GOT3 (cell line): ENCODE measurements at places on chromosomes 7 and 10.
A peak's percentile ranks its signal among the peaks of the same experiment; 100 is the strongest.

GRCh38 chr10:4024027-4024426 is 239.0 kb upstream of the KLF6 start:
- DNase-seq = no peak

DNA sequence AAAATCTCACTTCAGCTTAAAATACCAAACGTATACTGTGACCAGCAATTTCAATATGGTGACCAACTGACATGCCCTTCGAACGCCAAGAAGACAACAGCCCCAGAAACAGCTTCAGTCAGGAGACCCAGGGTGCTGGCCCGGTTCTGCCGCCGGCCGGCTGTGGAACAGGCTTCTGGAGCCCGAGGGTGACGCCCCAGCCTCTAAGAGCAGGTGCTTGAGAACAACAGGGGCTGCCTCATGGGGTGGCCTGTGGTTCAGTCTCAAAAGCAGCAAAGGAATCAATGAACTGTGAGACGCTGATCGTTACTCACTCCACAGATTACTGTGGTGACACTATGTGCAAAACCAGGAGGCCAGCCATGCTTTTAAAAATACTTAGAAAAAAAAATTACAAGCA is 17.3 kb downstream of the GPER1 start:
- DNase-seq = no peak

- no peak for DNase-seq
Measured at GRCh38 chr7:1425292-1426136, 33.8 kb downstream of the MICALL2 start.

- DNase-seq = no peak
Measured at GRCh38 chr10:77176232-77176631, 461.4 kb downstream of the KCNMA1 start.

- DNase-seq = no peak
Measured at GRCh38 chr7:29922921-29923700, 66.5 kb downstream of the SCRN1 start.

- no peak for DNase-seq
Measured at GRCh38 chr10:61406736-61407135, 46.4 kb downstream of the TMEM26 start.

- no peak for DNase-seq
Measured at GRCh38 chr7:112212571-112212970, 6.1 kb downstream of the ZNF277 start.

- DNase-seq = no peak
Measured at GRCh38 chr7:139034855-139035585, 822 bp downstream of the ZC3HAV1L start.

GRCh38 chr7:157543276-157543675 is 206.5 kb downstream of the DNAJB6 start:
- no peak for DNase-seq

- DNase-seq = no peak
Measured at GRCh38 chr10:52334595-52334994, 20.5 kb downstream of the DKK1 start.

DNA sequence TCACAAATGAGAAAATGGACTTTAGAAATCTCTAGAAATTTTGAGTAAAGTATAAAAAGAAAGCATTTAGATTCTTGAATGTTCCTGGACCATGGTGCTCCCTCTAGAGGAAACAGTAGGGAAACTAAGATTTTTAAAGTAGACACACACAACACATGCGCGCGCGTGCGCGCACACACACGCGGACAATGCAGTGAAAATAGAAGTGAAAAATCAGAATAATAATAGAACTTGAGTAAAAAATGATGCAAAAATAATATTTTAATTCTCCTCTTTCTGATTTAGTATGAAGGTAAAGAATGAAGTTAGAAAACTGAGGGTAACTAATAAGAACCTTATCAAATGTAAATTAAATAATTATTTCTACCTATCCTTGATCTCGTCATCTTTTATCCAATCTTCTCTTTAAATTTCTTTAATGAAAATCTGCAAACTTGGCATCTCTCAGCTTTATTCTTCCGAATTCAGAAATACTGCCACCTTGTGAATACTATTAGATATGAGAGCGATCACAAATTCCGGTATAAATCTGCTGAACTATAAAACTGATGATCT is 117.0 kb upstream of the AMPH start:
- no peak for DNase-seq

DNA sequence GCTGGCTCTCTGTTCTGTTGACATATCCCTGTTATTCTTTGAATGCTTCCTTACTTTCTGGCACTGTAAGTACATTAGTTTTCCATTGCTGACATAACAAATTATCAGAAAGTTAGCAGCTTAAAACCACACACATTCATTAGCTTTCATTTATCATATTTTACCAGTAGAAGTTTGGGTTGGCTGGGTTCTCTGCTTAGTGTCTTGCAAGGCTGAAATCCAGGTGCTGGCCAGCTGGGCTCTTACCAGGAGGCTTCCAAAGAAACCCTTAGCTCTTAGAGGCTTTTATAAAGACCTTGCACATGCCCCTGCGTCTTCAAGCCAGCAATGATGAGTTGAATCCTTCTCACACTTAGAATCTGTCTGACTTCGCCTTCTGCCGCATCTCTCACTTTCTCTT is 160.6 kb downstream of the MLLT10 start:
- DNase-seq = no peak

- DNase-seq = no peak
Measured at GRCh38 chr7:2093215-2093842, 139.4 kb downstream of the MAD1L1 start.

DNA sequence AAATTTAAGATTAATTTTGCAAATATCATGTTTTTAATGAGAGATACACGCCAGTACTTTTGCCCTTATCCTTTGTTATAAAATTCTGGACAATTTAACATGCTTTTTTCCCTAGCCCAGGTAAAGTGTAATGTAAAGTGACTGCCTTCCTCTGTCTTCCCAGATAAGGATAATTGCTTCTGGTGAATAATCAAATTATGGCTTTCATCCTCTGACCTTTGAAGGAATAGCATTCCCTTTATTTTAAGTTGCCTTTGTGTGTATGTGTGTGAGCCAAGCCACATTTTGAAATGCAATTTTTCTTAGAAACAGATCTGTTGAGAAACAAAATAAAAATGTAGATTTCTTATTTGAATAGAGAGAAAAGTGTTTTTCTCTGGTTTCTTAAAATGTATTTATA is 107.5 kb downstream of the ADAM22 start:
- DNase-seq = no peak

DNA sequence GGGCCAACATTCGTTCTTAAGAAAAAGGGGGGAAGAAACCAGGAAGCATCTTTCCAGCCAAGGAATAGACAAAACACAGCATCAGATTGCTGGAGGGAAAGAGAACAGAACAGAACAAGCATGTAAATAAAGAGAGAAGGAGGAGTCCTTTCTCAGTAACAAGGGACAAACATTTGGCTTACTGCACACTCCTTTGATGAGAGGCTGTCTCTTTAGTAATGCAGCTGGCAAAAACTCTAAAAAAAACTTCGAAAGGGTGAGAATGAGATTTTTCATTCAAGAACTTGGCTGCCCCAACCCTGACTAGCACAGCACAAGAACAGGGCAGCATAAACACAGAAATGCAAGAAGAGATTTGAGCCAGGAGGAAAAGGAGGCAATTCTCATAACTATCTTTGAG is 38.9 kb upstream of the IL6 start:
- DNase-seq = no peak

DNA sequence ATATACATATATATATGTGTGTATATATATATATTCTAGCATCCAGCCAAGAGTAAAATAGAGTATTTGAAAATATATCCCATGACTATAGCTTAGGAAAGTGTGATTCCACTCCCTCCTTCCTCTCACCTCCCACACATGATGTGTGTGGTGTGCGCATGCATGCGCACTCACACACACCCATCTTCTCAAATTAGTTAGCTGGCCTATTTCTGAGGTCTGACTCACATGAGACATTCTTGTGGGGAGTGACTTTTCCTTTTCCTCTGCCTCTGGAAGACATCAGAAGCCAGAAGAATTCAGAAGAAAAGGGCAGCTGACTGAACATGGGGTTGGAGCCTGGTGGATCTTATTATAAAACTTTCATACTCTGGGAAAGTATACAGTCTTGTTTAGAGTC is 793.5 kb upstream of the ZNF722 start:
- DNase-seq = no peak

- no peak for DNase-seq
Measured at GRCh38 chr10:77989081-77989724, 40.1 kb downstream of the POLR3A start.

DNA sequence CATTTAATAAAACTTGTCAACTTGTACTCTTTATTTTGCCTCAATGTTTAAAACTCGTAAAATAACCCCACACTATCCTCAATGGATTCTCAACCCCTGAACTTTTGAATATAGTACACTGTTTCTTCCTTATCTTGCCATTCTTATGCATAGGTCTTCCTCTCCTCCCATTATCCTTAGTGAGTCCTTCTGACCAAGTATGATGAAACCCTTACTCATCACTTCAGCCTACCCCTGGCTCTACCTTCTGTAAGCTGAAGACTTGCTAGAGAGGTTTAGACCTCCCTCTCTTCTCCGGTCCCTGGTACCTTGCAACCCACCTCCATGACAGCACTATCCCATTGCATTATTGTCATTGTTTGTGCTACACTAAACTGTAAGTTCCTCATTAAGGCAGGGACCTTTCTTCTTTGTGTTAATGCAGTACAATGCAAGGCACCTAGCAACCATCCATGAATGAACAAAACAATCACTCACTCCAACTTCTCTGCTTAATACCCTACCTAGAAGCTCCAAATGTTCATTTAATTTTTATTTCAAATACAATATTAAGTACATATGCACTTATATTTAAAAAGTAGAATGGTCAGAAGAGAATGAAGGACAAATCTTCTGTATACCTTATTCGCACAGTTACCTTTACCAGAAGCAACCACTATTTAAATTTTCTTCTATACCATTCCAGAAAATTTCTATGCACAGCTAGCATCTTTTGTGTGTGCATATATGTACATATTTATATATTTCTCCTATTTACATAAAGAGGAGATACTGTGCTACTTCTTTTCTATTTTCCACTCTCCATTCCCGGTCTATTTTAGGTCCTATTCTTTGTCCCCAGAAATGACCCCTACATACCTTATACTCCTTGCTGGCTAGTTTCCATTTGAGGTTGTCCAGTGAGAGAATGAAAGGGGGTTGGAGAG is 77.5 kb downstream of the SLC16A9 start:
- no peak for DNase-seq

DNA sequence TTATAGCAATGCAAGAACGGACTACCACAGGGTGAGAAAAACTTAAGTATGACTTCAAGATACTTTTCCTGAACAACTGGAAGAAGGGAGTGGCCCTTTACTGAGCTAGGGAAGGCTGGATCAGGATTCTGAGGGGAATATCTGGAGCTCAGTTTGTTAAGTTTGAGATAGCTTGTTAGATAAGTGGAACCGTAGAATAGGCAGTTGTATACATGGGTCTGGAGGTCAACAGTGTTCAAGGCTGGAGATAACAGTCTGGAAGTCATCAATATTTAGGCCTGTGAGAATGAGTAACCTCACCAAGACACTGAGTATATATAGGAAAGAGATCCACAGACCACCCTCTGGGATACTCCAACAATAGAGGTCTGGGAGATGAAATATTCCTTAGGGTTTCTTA is 7.2 kb downstream of the PLEKHA1 start:
- no peak for DNase-seq

- DNase-seq = no peak
Measured at GRCh38 chr7:97117035-97117371, 495 bp upstream of the SDHAF3 start.

DNA sequence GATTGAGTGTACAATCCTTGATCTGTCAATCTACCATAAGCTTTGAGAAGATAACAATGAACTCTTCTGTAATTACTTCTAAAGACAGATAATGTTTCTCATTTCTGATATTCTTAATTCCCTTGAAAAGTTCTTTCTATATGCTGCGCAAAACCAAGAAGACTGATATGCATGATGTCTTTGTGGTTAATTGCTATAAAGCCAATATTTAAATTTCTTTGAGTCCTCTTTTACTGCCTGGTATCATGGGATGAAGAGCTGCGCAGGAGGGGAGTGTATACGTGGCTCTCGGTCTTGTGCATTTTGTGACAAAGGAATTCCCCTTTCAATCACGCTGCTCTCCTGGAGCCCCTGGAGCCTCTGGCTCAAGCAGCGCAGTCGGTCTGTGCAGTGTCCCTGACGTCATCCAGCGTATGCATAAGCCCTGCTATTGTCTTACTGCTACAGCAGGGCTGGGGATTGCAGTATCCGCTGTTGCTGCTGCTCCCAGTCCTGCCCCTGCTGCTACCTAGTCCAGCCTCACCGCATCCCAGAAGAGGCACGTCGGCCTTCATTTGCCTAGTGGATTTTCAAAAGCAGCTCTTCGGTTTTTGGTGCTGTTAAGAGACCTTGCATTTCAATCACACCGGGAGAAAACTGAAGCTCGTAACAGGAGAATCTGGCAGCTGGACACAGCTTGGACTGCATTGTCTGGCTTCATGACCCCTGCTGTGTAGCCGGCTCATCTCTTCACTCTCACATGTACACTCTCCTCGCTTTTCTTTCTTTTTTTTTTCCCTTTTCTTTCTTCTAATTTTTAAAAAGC is 66.7 kb downstream of the ST7 start:
- DNase-seq = peak; percentile 7

GRCh38 chr10:122567056-122567660 is 6.6 kb downstream of the DMBT1 start:
- no peak for DNase-seq

DNA sequence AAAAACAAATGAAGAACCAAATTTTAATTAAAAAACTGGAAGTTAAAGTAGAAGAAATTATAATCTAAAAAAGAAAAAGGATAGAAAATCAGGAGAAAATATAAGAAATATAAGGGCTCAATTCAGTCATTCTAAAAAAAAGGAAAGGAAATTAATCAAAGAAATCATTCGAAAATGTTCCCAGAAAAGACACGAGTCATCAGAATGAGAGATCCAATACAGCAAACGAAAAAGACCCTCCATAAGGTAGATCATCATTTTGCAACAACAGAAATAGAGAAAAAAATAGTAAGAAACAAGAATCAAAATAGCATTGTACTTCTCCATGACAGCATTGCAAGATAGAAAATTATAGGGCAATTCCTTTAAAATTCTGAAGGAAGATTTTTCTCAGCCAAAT is 22.5 kb upstream of the DGKI start:
- DNase-seq = no peak

DNA sequence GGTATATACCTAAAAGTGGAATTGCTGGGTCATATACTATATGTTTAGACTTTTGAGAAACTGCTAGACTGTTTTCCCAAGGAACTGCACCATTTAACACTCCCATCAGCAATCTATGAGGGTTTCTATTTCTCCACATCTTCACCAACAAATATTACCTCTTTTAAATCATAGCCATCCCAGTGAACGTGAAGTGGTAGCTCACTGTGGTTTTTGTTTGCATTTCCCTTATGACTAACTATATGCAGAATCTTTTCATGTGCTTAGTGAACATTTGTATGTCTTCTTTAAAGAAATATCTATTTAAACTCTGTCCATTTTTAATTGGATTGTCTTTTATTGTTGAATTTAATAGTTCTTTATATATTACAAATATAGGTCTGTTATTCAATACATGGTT is 115.8 kb upstream of the SEC61G start:
- no peak for DNase-seq

GRCh38 chr7:46454816-46455215 is 533.7 kb upstream of the IGFBP3 start:
- no peak for DNase-seq

GRCh38 chr10:1655367-1655766 is 82.0 kb downstream of the ADARB2 start:
- no peak for DNase-seq
